ENCODE measurements at places on chromosomes 2 and 18.
A peak's percentile ranks its signal among the peaks of the same experiment; 100 is the strongest.

DNA sequence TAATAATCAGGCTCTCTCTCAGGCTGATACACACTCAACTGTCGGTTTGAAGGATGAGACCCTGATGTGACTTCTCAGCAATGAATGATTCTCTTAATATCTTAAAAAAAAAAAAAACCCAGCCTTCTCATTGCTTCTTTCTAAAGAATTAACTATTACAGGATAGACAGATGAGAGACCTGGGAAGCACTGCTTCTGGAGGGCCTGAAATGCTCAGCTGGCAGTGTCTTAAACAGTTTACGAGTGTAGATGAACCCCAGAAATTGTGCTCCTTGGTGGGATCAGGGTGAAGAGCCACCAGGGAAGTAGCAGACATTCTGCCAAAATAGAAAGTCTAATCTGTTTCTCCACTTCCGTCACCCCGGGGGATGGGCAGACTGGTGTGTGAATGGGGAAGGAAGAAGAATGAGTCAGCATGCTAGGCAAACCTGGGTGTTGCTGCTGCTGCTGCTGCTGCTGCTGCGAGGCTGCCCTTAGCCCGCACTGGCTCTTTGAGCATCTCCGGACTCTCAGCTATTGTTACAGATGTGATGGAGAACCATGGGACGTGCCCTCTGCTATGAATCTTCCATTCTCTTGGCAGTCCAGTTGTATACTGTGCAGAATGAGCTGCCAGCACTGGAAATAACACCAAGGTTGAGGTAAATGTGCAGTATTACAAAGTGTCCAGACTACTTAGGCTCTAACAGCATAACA, 158.4 kb downstream of the SETBP1 start:
- peak; percentile 53 for DNase-seq

- no peak for DNase-seq
These were observed 69.2 kb upstream of the EDAR start for GRCh38 chr2:109058191-109058632.

DNA sequence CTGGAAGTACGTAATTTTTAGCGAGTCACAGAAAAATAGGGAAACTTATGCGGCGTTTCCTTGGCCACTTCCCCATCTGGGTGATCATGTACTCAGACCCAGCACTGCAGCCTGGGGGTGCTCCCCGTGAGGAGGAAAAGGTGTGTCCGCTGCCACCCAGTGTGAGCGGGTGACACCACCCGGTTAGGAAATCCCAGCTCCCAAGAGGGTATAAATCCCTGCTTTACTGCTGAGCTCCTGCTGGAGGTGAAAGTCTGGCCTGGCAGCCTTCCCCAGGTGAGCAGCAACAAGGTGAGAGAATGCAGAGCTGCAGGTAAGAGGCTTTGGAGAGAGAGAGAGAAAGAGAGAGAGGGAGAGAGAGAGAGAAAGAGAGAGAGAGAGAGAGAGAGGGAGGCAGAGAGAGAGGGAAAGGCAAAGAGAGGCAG, at the start of gene IL1R2:
IL1R2 (plus strand) TSS at position 240 of the 425 bp plus-strand sequence. CDS start 16,616 bp downstream, outside the sequence.
- no peak for DNase-seq

GRCh38 chr2:100064592-100065428, 77.6 kb downstream of the AFF3 start:
- DNase-seq, result no peak

DNA sequence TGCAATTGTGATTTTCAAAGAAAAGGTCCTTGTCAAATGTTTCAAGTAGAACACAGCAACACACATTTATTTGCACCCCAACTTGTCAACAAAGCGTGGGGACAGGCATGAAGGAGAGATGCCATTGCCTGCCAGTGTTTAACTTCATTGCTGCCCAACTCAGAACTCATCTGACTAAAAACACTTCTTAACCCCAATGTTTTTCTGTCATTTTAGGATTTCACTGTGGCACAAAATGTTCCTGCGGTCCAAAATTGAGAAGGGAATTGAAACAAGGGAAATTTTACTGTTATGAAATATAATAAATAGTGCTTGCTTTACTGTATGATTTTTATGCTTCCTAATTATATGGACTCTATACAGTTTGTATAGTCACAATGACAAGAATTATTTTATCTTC, 45.7 kb downstream of the PMAIP1 start:
- no peak for DNase-seq

GRCh38 chr2:236571145-236571544, 1.5 kb downstream of the ACKR3 start:
- DNase-seq, result no peak

- DNase-seq, result no peak
These were observed 145.7 kb upstream of the GLI2 start for GRCh38 chr2:120589771-120590608.

- no peak for DNase-seq
These were observed 27.9 kb downstream of the ITGAV start for GRCh38 chr2:186617771-186618170.

DNA sequence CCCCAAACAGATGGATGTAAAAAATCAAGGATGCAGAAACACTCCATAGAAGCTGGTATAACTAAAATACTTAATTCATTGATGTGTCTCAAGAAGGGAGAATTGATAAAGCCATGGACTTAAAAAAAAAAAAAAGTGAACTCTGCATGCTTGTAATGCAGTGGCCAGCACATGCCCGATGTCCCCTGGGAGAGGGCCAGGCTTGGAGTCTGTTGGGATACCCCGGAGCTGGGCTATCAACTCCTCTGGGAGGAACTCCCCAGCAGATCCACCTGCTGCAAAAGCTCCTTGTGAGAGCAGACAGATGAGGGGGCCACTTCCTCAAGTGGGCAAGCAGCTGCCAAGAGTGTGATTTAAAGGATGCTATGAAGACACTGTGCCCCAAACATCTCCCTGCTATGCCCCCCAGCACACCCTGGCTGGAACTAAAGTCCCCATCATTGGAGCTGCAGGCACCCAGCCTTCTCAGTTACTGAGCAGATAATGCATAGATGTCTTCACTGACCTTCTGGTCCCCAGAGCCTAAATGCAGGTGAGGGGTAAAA, 311.5 kb upstream of the ID2 start:
- no peak for DNase-seq

DNA sequence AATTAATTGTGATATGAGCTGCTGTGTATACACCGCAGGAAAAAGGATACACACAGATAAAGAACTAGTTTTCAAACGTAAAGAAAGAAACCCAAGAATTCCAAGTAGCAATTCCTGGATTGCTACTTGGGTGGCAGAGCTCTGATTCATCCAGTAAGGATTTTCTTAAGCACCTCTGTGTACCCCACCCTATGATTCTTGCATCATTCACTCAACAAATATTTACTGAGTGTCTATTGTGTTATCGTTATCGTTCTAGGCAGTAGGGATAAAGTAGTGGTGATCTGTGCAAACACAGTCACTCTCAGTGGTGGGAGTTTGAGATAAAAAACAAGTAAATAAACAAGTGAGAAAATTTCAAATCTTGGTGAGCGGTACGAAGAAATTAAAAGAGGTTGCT, 4.9 kb upstream of the TMEM200C start:
- DNase-seq, result no peak
